ENCODE measurements at places on chromosomes 3 and 15.

DNA sequence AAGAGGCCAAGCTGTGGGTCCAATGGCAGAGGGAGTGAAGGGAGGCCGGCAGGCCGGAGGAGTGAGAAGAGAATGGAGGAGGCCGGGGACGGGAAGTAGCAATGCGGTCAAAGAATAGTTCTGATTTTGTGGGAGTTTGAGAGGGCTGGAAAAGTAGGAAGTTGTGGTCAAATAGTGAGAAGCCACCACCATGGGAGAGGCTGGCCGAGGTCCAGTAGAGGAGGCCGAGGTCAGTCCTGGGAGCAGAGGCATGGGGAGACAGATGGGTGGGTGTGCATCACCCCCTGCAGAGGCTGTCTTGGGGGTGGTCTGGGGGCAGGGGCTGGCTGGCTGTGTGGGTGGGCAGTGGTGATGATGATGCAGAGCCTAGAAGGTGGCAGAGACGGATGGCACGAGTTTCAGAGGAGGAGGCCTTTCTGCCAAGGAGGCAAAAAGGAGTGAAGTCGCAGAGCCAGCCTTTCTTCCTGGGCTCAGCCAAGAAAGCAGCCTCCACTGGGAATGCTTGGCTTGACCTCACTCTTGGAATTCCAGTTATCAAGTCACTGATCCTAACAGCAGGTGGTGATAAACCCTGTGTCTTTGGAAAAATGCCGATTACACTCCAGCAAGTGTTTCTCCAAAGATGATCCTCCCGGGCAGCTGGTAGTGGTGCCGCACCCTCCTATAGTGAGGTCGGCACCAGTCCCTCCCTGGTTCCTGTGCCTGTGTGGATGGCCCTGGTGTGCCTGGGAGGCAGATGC lies 57.3 kb downstream of the ARNT2 start:
- no peak for DNase-seq

GRCh38 chr3:154060238-154061000 lies 60.8 kb upstream of the ARHGEF26 start:
- no peak for DNase-seq

DNA sequence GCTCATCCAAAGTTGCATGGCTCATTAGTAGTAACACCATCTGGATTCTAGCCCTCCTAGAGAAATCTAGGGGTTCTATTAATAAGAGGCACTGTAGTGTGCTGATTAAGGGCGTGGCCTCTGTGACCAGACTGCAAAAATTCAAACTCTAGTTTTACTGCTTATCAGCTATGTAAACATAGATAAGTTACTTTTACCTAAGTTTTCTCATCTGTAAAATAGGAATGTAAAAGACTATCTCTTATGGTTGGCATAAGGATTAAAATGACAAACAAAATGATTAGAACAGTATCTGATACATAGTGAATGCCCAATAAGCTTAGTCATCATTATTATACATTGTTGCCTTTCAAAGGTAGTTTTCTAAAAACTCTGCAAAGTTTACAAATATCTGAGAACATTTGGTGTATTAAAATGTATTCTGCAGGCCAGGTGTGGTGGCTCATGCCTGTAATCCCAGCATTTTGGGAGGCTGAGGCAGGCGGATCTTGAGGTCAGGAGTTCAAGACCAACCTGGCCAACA lies 4.5 kb downstream of the PTX3 start:
- no peak for DNase-seq

GRCh38 chr15:58521293-58521991 lies 89.7 kb downstream of the LIPC start:
- no peak for DNase-seq

DNA sequence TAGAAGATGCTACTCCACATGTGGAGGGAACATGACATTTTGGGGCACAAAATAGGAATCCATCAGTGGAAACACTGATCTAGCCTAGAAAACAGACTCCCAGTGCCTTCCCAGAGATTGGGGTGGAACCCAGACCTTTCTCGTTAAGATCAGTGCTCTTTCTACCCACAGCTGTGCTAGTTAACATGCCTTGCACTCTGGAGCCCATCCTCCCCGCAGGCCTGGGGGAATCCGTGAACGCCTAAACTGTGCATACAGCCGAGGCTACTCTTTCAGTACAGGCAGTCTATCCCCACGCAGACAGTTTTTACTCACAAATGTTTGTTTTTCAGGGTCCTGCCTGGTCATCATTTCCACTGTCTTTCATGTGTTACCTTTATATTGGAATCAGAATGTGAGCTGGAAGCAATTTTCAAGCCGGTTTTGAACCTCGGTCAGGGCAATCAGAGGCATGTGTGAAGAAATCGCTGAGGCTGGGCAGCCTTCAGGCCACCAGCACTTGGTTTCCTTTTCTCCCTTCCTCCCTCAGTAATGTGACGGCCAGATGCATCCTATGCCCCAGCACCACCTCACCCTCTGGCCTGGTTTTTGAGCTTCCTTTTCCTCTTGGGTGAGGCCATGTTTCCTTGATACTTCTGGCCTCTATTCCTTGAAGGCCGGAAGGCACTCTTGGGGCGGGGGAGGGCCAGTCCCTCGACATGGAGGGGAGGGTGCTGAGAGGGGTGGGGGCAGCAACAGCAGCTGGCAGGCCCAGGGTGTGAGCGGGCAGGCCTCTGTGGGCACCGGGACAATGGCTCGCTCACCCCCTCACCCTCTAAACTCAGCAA lies 123.6 kb upstream of the GALNT15 start:
- no peak for DNase-seq

GRCh38 chr3:46660003-46660402 lies 33.5 kb downstream of the ALS2CL start:
- DNase-seq = no peak

DNA sequence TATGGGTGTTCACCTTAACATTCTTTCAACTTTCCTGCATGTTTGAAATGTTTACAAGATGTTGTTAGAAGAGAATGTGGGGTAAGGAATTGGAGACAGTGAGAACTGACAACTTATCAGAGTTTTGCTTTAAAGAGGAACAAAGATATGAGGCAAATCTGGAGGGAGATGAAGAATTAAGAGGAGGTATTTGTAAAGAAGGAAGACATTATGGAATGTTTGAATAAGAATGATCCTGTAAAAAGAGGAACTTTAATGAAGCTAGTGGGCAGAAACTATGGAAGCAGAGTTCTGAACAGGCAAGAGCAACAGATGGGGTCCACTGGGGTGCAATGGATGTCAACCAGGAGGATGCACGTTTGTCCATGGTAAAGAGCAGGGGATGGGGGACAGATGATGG lies 27.7 kb downstream of the PLD1 start:
- no peak for DNase-seq

GRCh38 chr3:69406163-69406562 lies 20.3 kb upstream of the FRMD4B start:
- DNase-seq = no peak

GRCh38 chr3:112508860-112509259 lies 9.6 kb upstream of the BTLA start:
- DNase-seq = no peak

GRCh38 chr3:114504941-114505628 lies 211.3 kb downstream of the TIGIT start:
- no peak for DNase-seq

DNA sequence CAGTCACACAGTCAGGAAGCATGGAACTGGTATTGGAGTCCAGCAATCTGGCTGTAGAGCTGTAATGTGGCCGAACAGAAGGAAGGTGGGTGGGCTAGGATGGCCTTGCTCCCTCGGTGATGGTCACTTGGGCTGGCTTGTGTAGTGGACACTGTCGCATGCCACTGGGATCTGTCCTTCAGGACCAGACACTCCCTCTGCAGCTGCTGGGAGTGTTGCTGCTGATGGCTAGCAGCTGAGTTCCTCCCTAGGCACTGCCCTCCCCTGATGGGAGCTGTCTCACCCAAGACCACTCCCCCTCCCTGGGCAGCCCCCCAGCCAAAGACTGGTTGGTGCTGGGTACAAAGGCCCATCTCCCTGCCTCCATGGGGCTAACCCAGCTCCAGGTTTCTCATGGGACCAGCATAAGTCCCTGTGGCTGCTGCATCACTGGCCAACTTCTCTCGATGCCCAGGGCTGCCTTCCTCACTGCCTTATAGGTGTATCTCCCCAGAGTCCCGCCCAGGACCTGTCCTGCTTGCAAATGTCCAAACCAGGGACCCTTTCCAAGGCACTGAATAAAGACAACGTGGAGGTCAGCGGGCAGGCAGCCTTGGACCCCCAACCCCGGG lies 48.4 kb downstream of the WNT7A start:
- no peak for DNase-seq

- no peak for DNase-seq
Observed at GRCh38 chr3:123055352-123055751, 11.5 kb upstream of the PDIA5 start.

DNA sequence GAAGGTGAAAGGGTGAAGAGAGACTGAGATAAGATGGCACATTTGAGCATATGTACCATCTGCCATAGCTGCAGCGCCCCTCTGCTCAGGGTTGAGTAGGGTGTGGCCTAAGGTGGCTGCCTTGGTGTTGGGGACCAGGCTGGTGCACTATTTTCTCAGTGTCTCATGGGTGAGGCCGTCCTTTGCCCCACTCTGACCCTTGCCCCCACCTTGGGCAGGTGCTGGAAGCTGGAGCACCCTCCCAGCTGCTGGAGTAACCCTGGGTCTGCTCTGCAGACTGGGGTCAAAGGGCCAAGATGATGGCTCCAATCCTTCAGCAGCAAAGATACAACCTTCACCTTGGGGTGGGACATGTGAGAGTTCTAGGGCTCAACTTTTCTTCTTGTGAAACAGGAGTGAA lies 69.2 kb downstream of the DAPK2 start:
- DNase-seq = no peak

- no peak for DNase-seq
Observed at GRCh38 chr3:20013396-20013795, 1.3 kb upstream of the PP2D1 start.

- DNase-seq = no peak
Observed at GRCh38 chr15:63628123-63628822, 31.1 kb downstream of the FBXL22 start.

DNA sequence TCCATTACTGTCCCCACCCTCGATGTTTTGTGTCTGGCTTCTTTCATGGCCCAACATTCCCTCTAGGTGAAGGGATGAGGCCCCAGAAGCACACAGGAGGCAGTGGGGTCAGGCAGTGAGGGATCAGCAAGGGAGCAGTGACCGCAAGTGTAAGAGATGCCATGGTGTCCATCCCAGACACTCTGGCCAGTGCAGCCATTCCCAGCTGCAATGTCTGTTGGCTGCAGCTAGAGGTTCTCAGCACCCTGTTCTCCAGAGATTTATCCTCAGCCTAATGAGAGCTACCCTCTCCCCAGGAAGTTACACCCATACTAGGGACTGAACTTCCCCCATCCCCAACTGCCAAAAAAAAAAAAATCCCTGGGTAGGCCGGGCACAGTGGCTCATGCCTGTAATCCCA lies 40.2 kb downstream of the TRANK1 start:
- DNase-seq = no peak

GRCh38 chr3:59751606-59752005 lies 701.8 kb upstream of the CFAP20DC start:
- no peak for DNase-seq

DNA sequence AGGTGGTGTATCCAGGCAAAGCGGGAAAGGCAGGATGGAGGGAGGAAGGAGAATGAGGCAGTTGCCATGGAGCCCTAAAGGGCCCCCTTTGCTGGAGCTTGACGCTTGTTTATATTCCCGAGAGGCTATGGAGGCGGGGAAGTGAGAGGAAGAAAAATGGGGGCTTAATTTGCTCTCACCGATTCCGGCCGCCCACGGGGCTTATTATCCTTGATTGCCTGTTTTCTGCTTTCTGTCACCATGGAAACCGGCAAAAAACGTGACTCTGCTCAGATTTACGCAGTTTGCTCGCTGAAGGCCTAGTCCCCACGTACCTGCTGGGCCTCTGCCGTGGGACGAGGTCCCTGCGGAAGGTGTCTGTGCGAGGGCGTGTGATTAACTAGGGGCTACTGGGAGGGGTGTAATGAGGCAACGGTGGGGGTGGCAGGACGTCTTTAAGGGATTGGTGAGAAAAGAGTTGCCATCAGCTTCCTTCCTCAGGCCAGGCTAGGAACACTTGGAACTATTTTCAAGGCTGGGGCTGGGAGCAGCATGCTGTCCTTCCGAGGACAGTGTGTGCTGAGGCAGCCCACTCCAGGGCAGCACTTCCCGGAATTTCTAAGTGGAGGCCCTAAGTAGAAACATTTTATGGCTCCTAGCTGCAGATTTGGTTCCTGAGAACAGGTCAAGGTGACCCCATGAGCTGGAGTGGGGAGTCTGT lies 110.8 kb upstream of the NDN start:
- DNase-seq = no peak

DNA sequence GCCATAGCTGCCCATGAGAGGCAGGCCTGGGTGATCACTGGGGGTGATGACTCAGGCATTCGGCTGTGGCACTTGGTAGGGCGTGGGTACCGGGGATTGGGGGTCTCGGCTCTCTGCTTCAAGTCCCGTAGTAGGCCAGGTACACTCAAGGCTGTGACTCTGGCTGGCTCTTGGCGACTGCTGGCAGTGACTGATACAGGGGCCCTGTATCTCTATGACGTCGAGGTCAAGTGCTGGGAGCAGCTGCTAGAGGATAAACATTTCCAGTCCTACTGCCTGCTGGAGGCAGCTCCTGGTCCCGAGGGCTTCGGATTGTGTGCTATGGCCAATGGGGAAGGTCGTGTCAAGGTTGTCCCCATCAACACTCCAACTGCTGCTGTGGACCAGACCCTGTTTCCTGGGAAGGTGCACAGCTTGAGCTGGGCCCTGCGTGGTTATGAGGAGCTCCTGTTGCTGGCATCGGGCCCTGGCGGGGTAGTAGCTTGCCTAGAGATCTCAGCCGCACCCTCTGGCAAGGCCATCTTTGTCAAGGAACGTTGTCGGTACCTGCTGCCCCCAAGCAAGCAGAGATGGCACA lies 5.3 kb downstream of the WDR6 start:
- no peak for DNase-seq

DNA sequence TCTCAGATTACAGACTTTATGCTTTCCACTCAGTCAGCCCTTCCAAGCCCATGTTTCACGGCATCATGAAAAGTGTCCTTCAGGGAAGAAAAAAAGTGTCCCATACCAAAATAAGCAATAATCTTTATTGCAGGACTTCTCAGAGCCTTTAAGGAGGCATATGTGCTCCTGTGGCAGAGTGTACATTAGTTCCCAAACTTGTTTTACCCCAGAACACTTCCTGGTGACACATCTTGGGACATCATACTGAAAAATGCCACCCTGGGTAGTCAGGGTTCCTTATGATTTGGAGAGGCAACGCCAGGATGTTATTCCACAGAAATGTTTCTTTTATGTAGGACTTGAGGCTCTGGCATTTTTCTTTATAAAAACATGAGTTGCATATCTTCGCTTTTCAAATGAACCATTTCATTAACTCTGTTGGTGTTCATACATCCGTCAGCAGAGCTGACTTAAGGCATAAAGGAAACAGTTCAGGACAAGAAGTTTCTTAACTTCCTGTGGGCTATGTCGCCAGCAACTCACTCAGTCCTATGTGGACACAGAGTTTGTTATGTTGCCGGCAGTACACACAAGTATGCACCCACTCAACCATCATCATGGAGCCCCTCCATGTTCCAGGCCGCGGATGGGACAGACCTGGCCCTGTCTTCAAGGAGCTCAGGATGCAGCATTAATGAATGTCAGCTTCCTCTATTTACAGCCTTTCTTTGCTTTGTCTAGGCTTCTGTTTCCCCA lies 63.8 kb downstream of the CASR start:
- DNase-seq = no peak

GRCh38 chr15:32965897-32966296 lies 228.6 kb downstream of the FMN1 start:
- DNase-seq = no peak

Measured in effector CD4-positive, alpha-beta T cell (primary cell).